Activated CD8-positive, alpha-beta T cell treated with anti-CD3 and anti-CD28 coated beads for 36 hours (primary cell): ENCODE measurements at places on chromosomes 4 and X. TPM values are rescaled to one million over a fixed set of nuclear protein-coding genes. Genes with fewer than 3 reads are reported as not detected.
A peak's percentile ranks its signal among the peaks of the same experiment; 100 is the strongest.

DNA sequence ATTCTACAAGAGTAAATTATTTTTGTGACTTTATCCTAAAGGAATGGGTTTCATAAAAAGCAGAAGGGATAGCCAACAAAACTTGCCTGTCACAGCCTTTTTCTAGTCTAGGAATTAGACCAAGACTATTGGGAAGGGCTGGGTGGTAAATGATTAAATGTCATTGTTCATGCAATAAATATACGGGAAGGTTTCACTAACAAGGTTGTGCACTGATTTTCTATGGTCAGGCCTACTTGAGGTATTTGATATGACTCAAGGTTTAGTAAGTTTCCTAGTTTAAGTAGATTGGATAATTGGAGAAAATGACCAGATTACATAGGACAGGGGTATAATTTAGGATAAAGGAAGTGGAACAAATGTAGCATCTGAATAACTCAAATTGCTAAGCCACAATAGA is 249.1 kb upstream of the BMP3 start:
- H3K27me3 ChIP-seq, result no peaks in the 10 kb centered on the region
- H3K36me3 ChIP-seq, result no peaks in the 10 kb centered on the region
- no peak overlapping the region for H3K27ac ChIP-seq
- no peaks in the 10 kb centered on the region for H3K4me1 ChIP-seq

- H3K4me3 ChIP-seq, result no peak overlapping the region
- DNase-seq, result no peak
- no peaks in the 10 kb centered on the region for H3K27me3 ChIP-seq
- H3K27ac ChIP-seq, result no peak overlapping the region
Measured at GRCh38 chrX:150525061-150525919, 43.1 kb upstream of the MTM1 start.

DNA sequence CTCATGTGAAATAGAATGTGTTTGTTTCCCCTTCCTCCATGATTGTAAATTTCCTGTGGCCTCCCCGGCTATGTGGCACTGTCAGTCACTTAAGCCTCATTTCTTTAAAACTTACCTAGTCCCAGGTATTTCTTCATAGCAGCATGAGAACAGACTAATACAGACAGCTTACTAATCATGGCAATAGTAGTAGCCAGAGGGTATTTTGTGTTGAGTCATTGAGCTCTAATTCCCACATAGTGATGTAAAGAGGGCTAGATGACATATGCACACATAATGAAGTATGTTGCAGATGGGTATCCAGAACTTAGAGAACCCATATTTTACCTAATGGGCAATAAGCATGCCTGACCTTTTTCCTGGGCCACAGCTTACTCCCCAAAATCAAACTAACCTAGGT is 1197.2 kb downstream of the PCDH7 start:
- no peak for DNase-seq
- H3K36me3 ChIP-seq, result no peaks in the 10 kb centered on the region
- H3K4me3 ChIP-seq, result no peak overlapping the region

GRCh38 chrX:72117636-72118210 is 14.0 kb downstream of the RTL5 start:
- H3K27me3 ChIP-seq, result peaks cover 2% of the 10 kb centered on the region
- peaks cover 15% of the 10 kb centered on the region for H3K4me1 ChIP-seq
- H3K27ac ChIP-seq, result no peak overlapping the region

DNA sequence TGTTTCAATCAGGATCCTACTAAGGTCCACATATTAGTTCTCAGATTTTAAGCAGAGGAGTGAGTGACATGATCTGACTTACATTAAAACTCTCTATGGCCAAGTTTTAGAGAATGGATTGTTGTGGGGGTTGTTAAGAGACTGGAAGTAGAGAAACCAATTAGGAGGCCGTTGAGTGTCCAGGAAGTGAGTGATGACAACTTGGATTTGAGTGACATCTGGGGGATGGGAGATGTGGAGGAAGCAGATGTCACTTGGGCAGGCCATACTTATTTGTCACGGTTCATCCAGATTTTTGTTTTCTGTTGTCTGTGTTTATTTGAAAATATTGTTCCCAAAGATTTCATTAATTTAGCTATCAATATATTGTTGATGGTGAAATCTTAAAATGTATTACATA is 28.3 kb downstream of the ADD1 start:
- peaks cover 10% of the 10 kb centered on the region for H3K36me3 ChIP-seq
- no peak overlapping the region for H3K4me3 ChIP-seq
- DNase-seq, result peak; percentile 15
- peak overlapping the region; percentile 77 for H3K27ac ChIP-seq

DNA sequence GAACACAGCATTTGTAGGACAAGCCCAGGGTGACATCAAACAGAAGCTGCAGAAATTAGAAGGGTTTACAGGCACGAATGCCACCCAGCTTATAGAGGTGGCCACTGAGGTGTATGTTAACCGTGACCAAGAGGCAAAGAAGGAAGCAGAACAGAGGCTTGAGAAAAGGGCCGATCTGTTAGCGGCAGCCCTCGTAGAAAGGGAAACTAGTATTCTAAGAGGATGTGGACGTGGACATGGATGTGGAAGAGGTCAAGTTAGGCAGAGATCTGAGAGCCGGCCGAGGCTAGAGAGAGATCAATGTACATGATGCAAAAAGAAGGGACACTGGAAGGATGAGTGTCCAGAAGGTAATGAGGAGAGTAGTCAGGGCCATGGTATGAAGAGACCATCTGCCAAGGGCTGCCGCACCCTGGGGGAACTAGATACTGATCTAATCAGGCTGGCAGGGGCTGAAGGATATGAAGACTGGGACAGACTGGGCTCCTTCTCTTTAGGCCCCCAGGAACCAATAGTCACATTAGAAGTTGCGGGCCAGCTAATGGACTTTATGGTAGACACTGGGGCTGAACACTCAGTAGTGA is 27.5 kb downstream of the LIAS start:
- no peaks in the 10 kb centered on the region for H3K36me3 ChIP-seq
- H3K27me3 ChIP-seq, result no peaks in the 10 kb centered on the region
- DNase-seq, result no peak
- no peaks in the 10 kb centered on the region for H3K4me1 ChIP-seq
- H3K4me3 ChIP-seq, result no peak overlapping the region
- no peak overlapping the region for H3K27ac ChIP-seq

DNA sequence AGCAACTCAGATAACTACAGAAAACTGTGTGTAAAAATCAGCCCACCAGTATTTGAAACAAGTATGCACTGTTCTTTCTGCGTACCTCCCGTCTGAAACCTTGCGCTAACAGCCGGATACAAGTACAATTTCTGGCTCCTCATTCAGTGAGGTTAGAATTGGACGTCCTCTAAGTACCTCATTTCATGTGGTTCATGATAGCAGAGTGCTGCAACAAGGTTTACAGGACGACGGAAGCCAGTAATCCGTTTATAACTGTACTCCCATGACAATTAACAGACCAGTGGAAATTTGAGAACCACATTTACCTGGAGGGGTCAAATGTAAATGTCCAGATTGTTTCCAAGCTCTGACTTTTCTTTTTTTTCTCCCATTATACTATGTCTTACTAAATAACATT is 52.9 kb upstream of the TENM3 start:
- no peaks in the 10 kb centered on the region for H3K4me1 ChIP-seq
- no peak overlapping the region for H3K27ac ChIP-seq
- peaks cover 2% of the 10 kb centered on the region for H3K27me3 ChIP-seq
- H3K4me3 ChIP-seq, result no peak overlapping the region

- H3K27me3 ChIP-seq, result peaks cover 8% of the 10 kb centered on the region
- H3K36me3 ChIP-seq, result no peaks in the 10 kb centered on the region
- no peak overlapping the region for H3K27ac ChIP-seq
- no peaks in the 10 kb centered on the region for H3K4me1 ChIP-seq
- H3K4me3 ChIP-seq, result no peak overlapping the region
Measured at GRCh38 chr4:120007896-120008436, 58.7 kb downstream of the MAD2L1 start.

DNA sequence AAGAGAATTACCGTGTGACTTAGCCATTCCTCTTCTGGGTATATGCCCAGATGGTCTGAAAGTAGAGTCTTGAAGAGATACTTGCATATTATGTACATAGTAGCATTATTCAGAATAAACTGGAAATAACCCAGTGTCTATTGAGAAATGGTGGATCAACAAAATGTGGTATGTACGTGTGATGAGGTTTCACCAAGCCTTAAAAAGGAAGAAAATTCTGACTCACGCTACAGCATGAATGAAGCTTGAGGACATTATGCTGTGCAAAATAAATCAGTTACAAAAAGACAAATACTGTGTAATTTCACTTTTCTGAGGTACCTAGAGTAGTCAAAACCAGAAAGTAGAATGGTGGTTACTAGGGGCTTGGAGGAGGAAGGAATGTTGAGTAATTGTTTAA is 37.3 kb downstream of the GBA3 start:
- DNase-seq, result no peak
- H3K36me3 ChIP-seq, result no peaks in the 10 kb centered on the region
- peaks cover 7% of the 10 kb centered on the region for H3K27me3 ChIP-seq
- H3K27ac ChIP-seq, result no peak overlapping the region
- H3K4me1 ChIP-seq, result no peaks in the 10 kb centered on the region

- H3K4me3 ChIP-seq, result no peak overlapping the region
- H3K27me3 ChIP-seq, result no peaks in the 10 kb centered on the region
- H3K4me1 ChIP-seq, result no peaks in the 10 kb centered on the region
- peak; percentile 7 for DNase-seq
- no peaks in the 10 kb centered on the region for H3K36me3 ChIP-seq
Measured at GRCh38 chrX:51461053-51462044, 35.0 kb downstream of the NUDT11 start.

GRCh38 chrX:23637187-23637586 is 30.1 kb upstream of the PRDX4 start:
- no peak overlapping the region for H3K4me3 ChIP-seq
- H3K27me3 ChIP-seq, result no peaks in the 10 kb centered on the region
- H3K36me3 ChIP-seq, result no peaks in the 10 kb centered on the region
- H3K4me1 ChIP-seq, result no peaks in the 10 kb centered on the region

- H3K36me3 ChIP-seq, result no peaks in the 10 kb centered on the region
- H3K27ac ChIP-seq, result no peak overlapping the region
- no peak overlapping the region for H3K4me3 ChIP-seq
- H3K4me1 ChIP-seq, result peaks cover 3% of the 10 kb centered on the region
- H3K27me3 ChIP-seq, result peaks cover 2% of the 10 kb centered on the region
Measured at GRCh38 chrX:104307341-104307740, 52.6 kb upstream of the ESX1 start.

DNA sequence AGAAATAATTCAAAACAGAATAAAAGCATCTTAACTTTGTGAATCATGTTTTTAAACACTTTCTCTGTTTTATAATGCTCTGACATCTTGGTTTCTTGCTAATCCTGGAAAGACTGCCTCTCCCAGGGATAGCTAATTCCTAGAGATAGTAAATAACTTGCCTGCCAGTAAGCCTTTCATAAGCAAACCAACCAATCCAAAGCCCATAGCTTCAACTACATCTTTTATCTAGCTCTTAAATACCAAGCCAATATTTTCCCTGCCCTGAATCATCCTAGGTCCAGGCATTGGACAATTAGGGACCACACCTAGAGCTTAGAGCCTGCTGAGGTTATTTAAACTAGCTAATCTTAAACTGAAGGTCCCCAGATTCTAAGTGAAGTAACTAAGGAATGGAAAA is 223.7 kb upstream of the DIPK2B start:
- H3K36me3 ChIP-seq, result no peaks in the 10 kb centered on the region
- no peak for DNase-seq
- H3K27me3 ChIP-seq, result peaks cover 3% of the 10 kb centered on the region
- H3K4me1 ChIP-seq, result no peaks in the 10 kb centered on the region

MAGEE2 gene
- not detected for total RNA-seq

SULT1E1 gene
- not detected for total RNA-seq

PCSK1N gene
- total RNA-seq, result 1.1 TPM

SULT1B1 gene
- 2.2 TPM for total RNA-seq

PPEF2 gene
- total RNA-seq, result 0.25 TPM

TLR3 gene
- not detected for total RNA-seq

SCARB2 gene
- total RNA-seq, result 2.6 TPM

ANOS1 gene
- not detected for total RNA-seq

HEPH gene
- not detected for total RNA-seq

POLN gene
- total RNA-seq, result 2.1 TPM

ERVMER34-1 gene
- 0.07 TPM for total RNA-seq

LONRF3 gene
- 1.7 TPM for total RNA-seq
